Kidney epithelial cell (primary cell): ENCODE measurements at places on chromosomes 2 and 18.

DNA sequence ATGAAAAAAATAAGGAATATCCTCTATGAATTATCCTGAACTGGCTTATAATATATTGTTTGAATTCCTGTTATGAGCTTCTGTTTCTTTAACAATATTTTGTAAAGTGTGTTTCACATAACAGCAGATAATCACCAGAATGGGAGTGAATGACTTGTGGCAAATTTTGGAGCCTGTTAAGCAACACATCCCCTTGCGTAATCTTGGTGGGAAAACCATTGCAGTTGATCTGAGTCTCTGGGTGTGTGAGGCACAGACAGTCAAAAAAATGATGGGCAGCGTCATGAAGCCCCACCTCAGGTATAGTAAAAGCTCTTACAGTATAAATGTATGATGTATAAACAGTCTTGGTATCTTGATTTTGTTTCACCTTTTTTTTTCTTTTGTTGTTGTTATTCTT lies 5.9 kb downstream of the GEN1 start:
- DNase-seq = no peak

DNA sequence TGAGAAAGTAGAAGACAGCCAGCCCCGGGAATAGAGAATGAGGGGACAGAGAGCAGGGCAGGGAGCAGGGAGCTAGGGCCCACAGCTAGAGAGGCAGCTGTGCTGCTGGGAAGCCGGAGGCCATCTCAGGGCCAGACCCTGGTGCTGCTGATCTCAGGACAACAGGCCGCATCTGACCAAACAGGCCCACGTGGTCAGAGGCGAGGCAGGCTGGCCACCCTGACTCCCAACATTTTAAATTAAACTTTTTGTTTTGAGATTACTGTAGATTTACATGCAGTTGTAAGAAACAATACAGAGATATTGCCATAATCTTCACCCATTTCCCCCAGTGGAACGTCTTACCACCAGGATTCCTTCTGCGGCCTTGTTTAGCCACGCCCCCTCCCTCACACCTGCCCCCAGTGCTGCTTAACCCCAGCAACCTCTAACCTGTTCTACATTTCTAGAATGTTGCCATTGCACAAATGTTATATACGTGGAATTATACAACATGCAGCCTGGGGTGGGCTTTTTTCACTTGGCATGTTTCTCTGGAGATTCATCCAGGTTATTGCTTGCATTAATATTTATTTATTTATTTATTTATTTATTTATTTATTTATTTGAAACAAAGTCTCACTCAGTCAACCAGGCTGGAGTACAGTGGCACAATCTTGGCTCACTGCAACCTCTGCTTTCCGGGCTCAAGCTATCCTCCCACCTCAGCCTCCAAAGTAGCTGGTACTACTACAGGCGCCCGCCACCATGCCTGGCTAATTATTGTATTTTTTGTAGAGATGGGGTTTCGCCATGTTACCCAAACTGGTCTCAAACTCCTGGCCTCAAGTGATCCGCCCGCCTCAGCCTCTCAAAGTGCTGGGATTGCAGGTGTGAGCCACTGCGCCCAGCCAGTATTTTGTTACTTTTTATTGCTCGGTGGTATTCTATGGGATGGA lies 48.6 kb upstream of the GPR17 start:
- no peak for DNase-seq

DNA sequence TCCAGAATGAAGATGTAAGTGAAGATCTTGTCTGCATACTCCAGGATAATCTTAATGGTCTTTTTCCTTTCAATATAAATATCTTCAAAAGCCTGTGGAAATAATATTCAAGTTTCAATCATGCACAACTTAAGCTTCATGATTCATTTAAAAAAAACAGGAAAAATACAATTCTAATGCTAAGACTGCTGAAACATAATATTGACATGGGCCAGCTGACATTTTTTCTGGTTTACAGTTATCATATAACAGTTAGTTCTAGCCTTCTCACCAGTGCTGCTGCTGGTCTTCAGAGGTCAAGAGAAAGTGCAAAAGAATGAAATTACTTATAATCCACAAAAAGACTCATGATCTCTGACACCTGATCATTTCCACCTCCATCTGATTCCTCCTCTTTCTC lies 110.4 kb upstream of the SCN1A start:
- no peak for DNase-seq

DNA sequence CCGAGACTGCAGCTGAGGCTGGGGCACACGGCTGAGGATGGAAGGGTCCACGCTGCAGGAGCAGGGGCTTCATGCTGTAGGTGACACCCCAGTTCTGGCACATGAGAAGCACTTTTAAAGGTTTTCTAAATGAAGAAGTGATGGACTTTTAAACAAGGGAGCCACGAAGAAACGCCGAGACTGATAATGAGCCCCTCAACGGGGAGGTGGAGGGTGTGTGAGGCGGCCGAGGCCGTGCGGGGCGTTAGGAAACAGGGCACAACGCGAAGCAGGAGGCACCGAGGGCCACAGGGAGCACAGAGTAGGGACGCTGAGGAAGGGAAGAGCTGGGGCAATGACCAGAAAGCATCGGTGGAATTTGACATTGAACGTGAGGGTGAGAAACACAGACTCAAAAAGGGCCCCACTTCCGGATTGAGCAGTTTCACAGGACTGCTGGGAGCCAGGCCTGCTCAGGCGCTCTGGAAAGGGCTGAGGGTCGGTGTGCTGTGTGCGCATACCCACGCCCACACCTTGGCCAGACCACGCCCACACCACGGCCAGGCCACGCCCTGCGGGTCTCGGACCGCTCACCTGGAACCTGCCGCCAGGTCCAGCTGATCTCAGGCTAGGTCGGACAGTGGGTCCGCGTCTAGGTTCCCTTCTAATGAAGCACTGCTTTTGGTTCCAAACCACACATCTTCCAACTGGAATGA lies 115.7 kb downstream of the GYPC start:
- no peak for DNase-seq

DNA sequence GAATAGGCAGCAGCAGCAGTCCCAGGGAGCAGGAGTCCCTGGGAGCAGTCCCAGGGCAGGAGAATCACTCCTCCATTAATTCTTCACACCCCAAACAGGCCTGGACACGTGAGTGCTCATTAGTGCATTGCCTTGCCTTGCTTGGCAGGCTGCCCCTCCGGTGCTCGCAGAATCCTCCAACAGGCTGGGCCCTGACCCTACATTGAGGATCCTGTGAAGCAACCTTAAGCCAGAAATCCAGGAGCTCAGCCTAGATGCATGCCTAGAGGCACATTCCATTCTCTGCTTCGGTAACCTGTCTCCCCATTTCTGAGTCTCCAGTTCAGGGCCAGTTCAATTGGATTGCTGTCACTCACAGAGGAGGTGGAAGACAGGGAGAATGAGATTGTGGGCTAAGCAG lies 97.4 kb upstream of the LRATD1 start:
- DNase-seq = no peak

GRCh38 chr18:28078849-28079248 lies 98.1 kb downstream of the CDH2 start:
- DNase-seq = no peak

DNA sequence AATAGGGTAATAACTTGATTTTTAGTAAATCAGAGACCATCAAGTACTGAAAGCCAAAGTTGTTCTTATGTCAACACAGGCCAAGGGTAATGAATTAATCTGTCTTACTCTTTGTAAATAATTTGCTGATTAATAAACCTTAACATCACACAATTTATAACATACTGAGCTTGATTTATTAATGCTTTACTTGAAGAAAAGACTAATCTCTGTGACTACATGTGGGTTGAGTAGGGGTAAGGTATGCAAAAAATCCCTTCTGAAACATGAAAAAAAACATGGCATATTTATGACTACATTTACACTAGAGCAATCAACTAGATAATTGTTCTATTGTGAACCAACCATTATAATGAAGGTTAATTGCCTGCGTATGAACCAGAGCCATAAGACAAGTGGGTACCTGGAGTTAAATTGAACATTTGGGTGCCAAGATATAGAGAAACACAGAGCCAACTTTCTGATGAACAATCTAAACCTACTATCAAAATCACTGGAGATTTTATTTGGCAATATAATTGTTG lies 67.7 kb upstream of the GRB14 start:
- DNase-seq = no peak

DNA sequence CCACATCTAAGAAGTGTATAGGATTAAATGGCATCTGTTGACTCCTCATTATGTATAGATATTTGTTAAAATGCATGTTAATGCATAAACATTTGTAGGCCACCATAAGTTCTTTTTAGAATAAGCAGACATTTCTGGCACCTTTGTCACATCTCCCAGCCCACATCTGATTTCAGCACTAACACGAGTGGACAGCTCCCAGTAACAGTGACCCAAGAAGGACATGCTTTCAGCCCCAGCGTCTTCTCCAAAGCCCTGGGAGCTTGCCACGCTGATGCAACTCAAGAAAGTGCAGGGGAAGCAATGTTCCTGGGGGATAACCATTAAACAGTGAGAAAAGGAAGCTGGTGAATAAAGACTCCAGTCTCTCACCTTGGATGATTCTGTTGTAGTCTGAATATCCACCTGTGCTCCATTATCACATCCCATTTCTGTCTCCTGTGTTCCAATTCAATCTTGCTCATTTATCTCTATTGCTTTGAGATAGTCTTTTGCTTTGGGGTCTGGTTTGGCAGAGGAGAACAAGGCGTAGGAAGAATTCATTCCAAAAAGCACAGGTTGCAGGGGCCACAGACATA lies 182.6 kb upstream of the THSD7B start:
- no peak for DNase-seq

- DNase-seq = no peak
These were observed 104.0 kb downstream of the DYSF start for GRCh38 chr2:71557321-71557720.

DNA sequence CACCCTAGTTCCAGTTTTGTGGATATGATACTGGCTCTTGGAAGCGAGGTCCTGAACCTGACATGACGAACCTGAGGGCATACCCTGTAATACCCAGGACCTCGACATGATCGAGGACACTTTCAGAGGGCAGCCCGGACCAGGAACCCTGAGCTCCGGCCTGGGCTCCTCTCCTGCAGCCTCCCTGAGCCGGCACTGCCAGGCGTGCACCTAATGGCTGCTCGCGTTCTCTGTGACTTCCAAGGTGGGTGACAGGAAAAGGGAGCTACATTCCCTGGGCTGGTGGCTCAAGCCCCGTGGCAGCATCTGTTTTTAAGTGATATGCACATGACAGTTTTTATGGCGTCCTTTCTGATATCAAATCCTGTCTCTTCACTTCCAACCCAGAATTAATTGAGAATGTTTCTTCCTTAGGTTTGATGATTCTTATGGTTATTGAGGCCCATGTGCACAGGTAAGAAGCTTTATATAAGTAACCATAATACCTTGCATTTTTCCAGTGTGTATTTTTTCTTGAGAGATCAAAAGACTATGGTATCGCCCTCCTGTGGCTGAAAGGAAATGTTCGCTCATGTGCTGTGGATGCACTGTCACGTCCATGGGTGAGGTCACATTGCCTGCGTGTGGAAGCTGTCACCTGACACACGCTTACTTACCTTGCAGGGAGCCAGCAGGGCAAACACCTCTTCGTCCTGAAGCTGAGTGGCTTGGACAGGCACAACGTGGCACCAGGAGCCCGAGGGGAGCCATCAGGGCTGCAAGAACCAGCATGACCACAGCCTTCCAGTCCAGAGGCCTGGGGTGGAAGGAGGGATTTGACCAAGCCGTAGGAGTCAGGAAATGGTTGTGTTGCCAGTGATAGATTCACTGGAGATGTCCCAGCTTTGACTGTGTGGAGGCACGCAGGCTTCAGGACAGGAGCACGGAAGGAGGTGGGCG lies 367.4 kb upstream of the MYT1L start:
- DNase-seq = no peak

DNA sequence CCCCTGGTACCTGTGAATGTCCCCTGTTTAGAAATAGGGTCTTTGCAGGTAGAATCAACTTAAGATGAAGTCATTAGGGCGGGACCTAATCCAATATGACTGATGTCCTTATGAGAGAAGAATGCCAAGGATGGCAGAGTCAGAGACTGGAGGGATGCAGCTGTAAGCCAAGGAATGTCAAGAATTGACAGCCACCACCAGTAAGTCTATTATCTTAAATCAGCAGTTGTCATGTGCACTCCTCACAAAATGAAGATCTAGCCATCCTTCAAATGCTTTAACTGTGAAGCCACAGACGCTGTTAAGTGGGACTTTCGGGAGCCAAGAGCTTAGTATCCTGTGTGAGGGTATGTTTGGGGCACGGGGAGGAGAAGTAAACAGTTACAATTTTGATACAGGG lies 83.2 kb downstream of the ITGA4 start:
- DNase-seq = no peak

GRCh38 chr2:73907840-73908452 lies 15.1 kb downstream of the ACTG2 start:
- no peak for DNase-seq

DNA sequence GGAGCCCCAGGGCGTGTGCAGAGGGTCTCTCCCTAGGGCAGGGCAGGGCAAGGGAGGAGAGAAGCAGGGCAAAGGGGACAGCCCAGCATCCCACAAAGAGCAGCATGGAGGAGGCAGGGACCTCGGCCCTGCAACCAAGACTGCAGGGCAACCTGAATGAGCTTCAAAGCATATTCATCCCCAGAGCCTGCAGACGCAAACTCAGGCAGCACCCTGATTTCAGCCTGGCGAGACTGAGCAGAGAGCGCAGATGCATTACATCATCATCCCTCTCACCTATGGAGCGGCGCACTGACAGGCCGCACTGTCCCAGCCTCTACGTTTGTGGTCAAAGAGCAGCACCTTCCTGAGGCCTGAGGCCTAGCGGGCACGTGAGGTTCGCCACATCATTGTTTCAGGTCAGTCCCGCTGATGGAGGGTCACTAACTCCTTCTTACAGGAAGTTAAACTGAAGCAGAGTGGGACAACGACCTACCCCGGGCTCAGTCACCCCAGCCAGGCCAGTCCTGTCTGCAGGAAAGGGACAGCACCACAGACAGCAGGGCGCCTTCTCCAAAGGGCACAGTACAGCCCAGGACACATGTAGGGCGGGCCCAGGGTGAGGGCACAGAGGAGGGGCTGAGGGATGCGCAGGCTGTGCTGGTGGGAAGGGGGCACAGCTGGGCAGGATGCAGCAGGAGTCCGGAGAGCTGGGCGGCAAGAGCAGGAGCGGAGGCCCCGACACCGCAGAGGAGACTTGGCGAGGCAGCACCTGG lies 67.2 kb upstream of the RAB6C start:
- no peak for DNase-seq

DNA sequence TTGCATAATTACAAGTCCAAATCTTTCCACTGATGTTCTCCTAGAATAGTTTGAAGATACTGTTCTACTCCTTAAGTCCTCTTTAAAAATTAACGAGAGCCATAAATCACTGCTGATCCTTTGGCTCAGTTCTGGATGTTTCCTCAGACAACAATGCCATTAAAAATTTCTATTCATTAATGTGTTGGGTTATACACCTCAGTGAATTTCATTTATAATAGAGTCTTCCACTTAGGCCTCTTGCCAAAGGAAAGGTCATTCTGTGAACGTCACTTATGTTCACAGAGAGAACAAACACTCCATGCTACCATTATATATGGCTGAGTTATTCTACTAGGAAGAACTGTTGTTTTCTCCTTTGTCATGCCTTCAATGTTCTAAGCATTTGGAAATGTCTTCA lies 1472.3 kb upstream of the CELF4 start:
- DNase-seq = peak; percentile 7

GRCh38 chr2:86073225-86073624 lies 32.5 kb downstream of the POLR1A start:
- no peak for DNase-seq

GRCh38 chr2:67642046-67642382 lies 244.9 kb downstream of the ETAA1 start:
- no peak for DNase-seq
